G401 (cell line): ENCODE measurements at places on chromosomes 16 and 17.

- peak; percentile 86 for DNase-seq
Observed at GRCh38 chr17:17900615-17901520, 64.1 kb upstream of the SREBF1 start.

GRCh38 chr17:27977751-27978688 is 64.5 kb upstream of the NLK start:
- no peak for DNase-seq

DNA sequence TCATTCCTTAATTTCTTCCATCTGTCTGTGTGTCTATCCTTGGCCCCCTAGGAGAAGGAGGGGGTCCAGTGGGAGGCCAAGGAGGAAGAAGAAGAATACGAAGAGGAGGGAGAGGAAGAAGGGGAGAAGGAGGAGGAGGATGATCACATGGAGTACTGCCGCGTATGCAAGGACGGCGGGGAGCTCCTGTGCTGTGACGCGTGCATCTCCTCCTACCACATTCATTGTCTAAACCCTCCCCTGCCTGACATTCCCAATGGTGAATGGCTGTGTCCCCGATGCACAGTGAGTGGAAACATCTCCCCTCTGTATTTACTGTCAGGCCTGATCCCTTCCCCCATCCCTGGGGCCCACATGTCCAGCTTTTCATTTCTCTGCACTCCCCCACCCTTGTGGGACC is 6.3 kb downstream of the CHD3 start:
- no peak for DNase-seq

GRCh38 chr17:63096426-63096825 is 130.4 kb downstream of the TANC2 start:
- no peak for DNase-seq

DNA sequence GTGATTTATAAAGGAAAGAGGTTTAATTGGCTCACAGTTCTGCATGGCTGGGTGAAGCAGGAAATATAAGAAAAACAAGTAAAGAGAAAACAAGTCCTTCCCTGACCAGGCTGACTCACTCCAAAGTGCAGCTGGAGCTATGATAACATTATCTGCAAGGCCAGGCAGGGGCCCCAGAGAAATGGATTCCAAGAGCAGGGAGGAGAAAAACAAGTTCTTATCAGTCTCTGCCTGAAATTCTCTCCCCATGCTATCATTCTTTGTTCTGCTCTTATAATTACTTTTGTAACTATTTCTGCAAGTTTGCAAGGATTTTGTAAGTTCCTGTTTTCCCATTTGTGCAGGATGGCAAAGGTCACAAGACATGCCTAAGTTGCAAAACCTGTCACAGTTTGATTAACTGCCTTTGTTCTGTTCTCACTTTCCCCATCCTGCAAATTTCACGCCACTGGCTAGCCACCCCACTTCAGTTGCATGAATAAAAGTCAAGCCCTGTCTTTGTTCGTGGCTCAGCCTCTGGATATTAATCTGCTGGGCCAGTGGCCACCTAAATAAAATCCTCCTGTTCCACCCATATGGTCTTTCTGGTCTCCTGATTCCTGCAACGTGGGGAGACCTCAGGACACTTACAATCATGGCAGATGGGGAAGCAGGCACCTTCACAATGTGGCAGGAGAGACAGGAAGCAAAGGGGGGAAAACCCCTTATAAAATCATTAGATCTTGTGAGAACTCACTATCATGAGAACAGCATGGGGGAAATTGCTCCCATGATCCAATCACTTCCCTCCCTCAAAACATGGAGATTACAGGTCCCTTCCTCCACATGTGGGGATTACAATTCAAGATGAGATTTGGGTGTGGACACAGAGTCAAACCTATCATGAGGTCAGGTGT is 13.1 kb downstream of the ABCA9 start:
- no peak for DNase-seq

GRCh38 chr16:79601092-79601930 is 774 bp upstream of the MAF start:
- no peak for DNase-seq

- peak; percentile 81 for DNase-seq
Observed at GRCh38 chr17:5097101-5097834, 14.4 kb downstream of the ZNF232 start.

DNA sequence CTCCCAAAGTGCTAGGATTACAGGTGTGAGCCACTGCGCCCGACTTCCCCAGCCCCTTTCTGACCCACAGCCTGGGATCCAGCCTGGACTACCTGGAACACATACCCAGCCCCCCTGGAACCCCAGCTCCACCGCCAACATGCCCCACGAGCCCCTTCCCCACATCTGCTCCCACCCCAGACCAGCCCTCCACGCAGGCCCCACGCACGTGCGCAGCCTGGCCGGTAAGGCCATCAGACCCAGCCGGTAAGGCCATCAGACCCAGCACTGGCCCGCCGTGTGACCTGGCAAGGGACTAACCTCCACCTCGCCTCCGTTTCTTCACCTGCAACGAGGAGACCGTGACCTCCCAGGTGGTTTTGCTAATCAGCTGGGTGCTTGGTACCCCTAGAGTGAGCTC is 46.5 kb downstream of the RPH3AL start:
- no peak for DNase-seq

GRCh38 chr17:18946536-18946935 is 5.4 kb upstream of the SLC5A10 start:
- DNase-seq: no peak

GRCh38 chr17:80260069-80260535 is 550 bp upstream of the RNF213 start:
- DNase-seq: peak; percentile 35
